ENCODE measurements at places on chromosomes 6 and 20.
A peak's percentile ranks its signal among the peaks of the same experiment; 100 is the strongest.

DNA sequence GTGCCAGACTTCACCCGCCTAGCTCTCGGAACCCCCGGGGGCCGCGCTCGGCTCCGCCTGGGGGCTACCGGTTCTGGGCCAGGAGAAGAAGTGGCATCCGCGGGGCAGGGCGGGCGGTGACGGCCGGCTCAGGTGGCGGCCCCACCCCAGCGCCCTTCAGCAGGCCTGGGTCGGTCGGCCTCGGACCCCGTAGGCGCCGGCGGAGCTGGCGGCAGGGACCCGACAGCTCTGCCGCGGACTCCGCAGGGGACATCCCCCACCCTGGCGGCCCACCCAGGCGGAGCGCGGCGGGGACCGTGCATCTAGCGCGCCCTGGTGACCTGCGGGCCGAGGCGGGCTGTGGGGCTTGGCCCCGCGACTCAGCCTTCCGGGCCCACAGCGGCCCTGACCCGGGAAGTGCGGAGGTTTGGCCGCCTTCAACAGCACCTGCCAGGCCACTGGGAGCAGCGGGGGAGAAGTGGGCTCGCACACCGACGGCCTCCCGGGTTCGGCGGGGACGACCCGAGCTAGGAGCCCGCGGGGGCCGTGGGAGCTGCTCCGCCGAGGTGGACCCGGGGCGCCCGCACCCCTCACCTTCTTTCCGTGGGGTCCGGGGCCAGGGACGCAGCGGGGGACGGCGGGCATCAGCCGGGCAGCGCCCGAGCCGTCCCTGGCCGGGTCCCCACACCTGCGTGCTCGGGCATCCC lies 87.1 kb downstream of the TMEM242 start:
- DNase-seq: no peak

DNA sequence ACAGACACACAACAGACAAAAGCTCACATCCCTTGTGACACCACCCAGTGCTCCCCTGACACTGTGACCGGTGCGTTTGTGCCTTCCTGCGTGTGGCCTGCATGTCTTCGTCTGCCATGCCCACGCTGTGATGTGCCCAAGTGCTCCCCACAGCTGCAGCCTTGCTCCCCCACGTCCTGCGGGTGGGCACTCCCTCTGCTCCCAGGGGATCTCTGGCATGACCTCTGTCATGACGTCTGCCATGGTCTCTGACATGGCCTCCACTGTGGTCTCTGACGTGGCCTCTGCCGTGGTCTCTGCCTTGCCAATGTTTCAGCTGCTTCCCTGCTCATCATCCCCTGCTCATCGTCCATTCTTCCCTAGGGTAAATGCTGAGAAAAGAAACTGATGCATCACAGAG lies 200.9 kb downstream of the DLL1 start:
- DNase-seq: no peak

DNA sequence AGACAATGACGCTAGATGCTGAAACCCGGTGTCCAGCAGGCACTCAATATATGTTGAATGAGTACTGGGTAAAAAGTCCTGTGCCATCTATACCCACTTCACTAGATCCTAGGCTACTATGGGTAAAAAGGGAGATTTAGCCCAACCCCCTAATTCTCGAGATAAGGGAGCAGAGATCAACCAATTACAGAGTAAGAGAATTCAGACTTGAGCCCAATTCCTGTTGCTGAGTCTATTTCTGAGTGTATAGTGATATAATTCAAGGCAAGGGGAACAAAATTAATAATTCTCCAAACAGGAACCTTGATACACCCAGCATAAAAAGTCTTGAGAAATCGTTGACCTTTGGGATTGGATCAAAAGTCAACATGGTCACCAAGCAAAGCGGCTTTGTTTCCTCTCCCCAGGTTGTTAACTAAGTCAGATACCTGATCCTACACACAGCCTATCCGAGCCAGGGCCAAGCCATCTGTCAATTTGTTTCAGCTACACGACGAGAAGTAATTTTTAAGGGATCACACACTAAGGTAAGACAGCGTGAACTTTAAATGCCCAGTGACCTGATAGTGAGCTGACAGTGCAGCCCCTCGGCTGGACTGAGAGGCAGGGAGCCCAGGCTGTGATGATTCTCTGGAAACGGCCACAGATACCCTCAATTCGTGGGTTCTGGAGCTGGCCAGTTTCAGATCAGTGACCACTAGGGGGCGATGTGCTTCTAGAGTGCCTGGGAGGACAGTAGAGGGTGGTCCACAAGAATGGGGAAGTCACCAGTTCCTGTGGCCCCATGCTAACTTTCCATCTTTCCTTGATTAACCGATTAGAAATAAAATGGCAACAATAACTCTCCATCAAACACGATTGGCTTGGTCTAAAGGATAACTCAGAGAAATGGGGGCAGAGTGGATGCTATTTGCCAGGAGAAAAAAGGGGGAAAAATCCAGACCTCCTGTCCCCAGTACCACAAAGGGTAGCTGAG lies 46.2 kb downstream of the SLC22A23 start:
- DNase-seq: peak; percentile 34

GRCh38 chr6:15533379-15534026 lies 129.3 kb downstream of the DTNBP1 start:
- no peak for DNase-seq

DNA sequence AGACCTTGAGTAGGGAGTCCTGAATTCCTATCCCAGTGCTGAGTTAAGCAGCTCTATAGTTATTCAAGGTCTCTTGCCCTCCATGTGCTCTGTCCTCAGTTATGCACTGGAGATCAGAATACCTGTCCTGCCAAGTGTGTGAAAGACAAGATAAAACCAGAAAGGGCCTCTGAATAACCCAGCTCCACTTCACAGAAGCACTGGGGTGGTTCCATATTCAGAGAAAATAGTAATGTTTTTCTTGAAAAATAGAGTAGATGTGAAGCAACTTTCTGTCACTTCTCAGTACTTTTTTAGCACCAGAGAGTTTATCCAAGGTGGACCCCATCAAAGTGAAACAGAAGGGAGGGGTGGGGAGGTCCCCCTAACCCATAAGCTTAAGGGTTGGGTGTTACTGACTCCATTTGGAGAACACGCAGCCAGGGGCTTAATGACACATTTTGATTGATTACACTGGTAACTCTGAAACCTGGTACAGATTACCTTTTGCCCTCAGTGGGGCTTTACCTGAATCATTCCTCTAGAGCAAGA lies 509.8 kb upstream of the JARID2 start:
- DNase-seq: no peak

DNA sequence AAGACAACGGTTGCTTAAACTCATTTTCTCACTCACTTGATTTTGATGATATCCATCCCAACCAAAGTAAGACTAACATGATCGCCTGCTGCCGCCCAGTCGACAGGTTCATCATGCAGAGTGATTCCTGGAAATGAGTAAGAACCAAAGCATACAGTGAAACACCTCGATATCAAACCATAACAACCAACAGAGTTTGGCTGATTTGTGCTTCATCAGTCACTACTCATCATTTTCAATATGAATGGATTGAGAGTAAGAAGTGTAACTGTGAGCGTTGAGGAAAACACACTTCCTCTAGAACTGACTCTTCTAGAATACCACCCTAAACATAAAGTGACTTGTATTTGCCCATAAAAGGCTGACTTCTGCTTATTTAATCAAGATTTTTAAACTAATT lies 29.2 kb upstream of the ALDH8A1 start:
- DNase-seq: no peak

GRCh38 chr6:145532361-145532760 lies 203.0 kb downstream of the EPM2A start:
- no peak for DNase-seq

GRCh38 chr6:2109796-2110195 lies 135.6 kb downstream of the GMDS start:
- DNase-seq: no peak

GRCh38 chr6:158293122-158293521 lies 19.1 kb upstream of the TULP4 start:
- DNase-seq: no peak

GRCh38 chr20:21539512-21539911 lies 25.6 kb upstream of the NKX2-2 start:
- no peak for DNase-seq

- no peak for DNase-seq
Measured at GRCh38 chr6:117505311-117505710, 22.8 kb downstream of the DCBLD1 start.

DNA sequence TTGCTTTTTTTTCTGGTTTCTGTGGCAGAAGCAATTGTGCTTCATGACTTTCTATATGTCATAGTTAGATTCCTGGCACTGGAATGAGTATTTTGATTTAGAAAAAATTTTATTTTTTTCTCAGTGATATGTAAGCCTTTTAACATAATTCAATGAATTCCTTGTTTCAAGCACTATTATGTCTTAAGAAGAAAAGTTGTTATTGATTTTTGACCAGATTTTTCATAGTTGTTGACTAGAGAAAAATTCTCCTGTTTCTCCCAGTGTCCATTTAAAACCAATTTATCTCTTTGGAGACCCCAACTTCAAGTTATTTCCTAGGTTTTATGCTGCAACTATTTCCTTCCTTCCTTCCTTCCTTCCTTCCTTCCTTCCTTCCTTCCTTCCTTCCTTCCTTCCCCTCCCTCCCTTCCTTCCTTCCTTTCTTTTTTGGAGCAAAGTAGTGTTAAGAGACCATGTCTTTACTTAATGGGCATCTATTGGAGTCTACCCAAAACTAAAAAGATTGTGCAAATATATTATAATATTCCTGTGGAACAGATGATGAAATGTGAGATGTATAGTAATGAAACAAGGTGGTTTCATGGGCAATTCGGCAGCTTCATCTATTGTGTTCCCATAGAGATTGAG lies 346.9 kb downstream of the RNF144B start:
- no peak for DNase-seq

- DNase-seq: no peak
Measured at GRCh38 chr6:160955508-160956295, 35.9 kb upstream of the MAP3K4 start.

GRCh38 chr6:47109281-47109680 lies 67.1 kb upstream of the ADGRF1 start:
- no peak for DNase-seq

DNA sequence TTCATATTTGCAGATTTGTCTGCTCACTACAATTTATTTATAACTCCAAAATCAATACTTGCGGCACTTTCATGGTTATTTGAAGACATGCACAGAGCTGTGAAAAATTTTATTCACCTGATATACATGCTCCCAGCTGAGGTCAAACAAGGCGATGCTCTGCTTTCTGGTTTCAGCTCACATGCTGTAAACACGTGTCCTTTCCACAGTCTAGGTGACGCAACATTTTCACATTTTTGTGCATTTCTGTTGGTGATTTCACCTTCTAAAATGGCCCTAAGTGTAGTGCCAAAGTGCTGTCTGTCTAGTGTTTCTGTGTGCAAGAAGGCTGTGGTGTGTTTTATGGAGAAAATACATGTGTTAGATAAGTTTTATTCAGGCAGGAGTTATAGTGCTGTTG lies 650.5 kb downstream of the RNF144B start:
- DNase-seq: no peak
